ENCODE measurements at places on chromosomes 3 and 15.

- DNase-seq = no peak
These were observed 38.2 kb upstream of the MYZAP start for GRCh38 chr15:57553526-57553925.

- peak; percentile 60 for DNase-seq
These were observed 39.7 kb downstream of the NBEAL2 start for GRCh38 chr3:47019201-47019600.

DNA sequence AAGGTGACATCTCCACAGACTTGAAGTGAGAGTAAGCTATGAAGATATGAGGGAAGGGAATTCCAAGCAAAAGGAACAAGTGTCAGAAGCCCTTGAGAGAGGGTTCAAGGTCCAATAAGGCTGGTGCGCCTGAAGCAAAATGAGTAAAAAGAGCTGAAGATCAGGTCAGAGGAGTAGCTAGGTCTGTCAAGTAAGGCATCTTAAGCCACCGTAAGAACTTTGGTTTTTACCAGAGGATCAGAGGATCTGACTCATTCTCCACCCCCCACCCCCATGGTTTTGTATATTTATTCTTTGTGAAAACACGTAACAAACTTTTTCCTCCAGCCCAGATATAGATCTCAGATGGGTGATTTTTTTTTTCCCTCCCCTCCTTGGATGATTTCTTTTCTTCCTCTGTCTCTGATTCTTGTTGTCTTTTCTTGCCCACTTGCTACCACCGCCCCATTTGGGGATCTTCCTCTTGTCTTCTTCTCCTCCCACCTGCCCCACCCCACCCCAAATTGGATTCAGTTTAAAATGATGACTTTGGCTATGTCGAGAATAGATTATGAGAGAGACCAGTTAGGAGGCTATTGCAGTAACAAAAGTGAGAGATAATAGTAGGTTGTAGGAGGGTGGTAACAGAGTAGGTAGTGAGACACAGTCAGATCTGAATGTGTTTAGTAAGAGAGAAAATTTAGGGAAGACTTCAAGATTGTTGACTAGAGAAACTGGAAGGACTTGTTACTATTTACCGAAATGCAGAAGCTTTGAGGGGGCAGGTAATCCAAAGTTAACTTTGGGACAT, 6.1 kb downstream of the TRMT10C start:
- peak; percentile 74 for DNase-seq

GRCh38 chr3:181578743-181579142, 133.0 kb upstream of the SOX2 start:
- no peak for DNase-seq

GRCh38 chr3:140206196-140207040, 271.4 kb downstream of the CLSTN2 start:
- no peak for DNase-seq

DNA sequence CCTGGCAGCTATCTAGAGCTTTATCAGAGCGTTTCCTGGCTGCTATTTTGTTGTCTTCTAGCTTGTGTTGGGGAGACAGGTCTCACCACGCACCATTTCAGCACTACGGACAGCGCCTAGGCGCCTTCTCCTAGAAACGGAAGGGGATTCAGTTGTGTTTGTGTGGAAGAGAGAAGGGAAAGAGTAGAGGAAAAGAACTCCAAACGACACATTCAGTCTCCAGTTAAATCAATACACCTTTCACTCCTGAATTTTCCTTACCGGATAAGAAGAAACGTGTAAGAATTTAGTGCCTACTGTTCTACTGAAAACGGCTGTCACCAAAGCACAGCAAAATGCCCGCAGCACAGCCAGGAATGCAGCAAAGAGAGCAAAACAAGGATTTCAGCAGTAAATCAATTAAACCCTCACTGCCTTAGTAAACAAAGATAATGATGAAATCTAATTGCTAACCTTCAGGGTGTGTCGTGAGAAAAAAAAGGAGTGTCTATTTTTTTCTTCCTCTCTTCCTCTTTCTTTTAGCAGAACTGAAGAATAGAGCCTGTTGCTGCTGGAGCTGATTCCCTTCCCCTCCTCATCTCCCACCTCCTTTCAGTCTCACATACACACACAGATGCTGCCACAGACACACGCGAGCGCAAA, 412 bp upstream of the CTXN2 start:
- DNase-seq = peak; percentile 51

DNA sequence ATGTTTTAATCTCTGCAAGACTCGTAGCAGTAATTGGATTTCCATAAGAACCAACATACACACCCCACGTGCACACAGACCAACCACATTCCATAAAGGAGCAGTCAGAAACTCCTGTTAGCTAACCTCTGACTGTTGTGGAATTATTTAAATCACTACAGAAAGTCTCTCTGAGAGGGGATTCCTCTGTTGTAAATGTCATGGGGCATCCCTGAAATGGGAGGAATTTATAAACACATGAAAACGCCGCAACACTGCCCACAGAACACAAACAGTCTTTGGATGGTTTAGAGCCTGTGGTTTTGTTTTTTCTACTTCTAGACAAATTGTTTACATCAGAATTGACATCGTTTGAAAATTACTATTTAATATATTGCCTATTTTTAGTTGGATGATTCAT, 740.1 kb upstream of the GRM7 start:
- no peak for DNase-seq

- no peak for DNase-seq
These were observed 62.8 kb downstream of the LIPC start for GRCh38 chr15:58494567-58494966.

GRCh38 chr3:6281662-6282061, 579.3 kb upstream of the GRM7 start:
- DNase-seq = no peak

GRCh38 chr3:17238023-17238422, 353.3 kb downstream of the PLCL2 start:
- DNase-seq = no peak

DNA sequence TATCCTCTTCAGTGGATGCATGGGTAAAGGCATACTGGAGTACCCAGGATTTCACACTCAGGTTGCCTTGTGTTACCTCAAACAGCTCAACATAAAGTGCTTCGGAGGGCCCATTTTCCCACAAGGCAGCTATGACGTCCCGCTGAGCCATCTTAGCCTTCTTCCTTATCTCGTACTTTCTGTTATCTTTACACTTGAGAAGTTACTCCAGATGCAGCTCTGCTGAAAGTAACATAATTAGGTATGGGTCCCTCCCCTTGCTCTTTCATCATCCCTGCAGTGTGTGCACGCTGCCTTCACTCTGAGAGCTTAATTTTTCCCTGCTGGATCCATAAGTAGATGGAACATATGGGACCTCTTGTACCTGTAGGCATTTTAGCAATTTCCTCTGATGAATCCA, 410.3 kb downstream of the AGBL1 start:
- no peak for DNase-seq

DNA sequence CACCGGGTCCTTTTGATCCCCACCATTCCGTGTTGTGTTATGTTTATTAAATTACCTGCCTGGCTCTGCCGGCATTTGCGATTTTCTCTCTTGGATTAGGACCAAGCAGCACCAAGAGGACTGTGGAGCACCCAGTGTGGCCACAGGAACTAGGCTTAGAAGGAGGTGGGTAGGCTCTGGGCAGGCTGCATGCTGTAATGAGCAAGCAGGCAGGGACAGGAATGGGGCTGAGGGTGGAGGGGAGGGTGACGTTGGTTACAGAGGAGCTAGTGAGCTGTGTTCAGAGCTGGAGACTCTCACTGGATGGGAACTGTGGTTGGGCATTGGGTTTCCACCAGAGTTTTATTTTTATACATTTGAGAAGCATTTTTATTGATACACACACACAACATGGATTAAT, 7.9 kb upstream of the SCN5A start:
- no peak for DNase-seq

DNA sequence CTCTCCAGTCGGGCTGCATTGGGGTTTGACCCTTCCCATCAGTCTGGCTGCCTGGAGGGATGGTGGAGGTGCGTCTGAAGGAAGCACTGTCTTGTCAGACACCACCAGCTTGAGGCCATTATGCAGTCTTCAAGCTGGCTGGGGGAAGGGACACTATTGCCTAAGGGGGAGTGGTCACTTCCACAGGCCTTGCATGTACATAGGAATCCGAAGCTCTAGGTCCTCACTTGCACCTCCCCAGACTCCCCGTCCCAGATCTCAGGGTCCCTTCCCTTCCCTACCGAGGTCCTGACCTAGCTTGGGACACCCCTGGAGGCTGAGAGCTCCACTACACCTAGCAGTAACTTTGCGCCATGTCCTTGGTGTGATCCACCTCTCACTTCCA, 48.6 kb upstream of the KLF13 start:
- peak; percentile 8 for DNase-seq

DNA sequence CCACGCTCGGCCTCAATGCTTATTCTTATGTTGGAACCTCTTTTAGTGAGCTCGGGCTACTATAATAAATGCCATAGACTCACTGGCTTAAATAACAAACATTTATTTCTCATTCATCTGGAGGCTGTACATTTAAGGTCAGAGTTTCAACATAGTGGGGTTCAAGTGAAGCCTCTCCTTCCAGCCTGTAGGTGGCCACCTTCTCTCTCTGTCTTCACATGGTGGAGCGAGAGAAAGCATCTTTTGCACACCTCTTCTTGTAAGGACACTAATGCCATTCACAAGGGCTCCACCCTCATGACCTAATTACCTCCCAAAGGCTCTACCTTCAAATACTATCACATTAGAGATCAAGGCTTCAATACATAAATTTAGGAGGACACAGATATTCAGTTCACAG, 520.3 kb upstream of the EPHA6 start:
- DNase-seq = no peak

- no peak for DNase-seq
These were observed 552.3 kb downstream of the NTRK3 start for GRCh38 chr15:87704276-87704675.

DNA sequence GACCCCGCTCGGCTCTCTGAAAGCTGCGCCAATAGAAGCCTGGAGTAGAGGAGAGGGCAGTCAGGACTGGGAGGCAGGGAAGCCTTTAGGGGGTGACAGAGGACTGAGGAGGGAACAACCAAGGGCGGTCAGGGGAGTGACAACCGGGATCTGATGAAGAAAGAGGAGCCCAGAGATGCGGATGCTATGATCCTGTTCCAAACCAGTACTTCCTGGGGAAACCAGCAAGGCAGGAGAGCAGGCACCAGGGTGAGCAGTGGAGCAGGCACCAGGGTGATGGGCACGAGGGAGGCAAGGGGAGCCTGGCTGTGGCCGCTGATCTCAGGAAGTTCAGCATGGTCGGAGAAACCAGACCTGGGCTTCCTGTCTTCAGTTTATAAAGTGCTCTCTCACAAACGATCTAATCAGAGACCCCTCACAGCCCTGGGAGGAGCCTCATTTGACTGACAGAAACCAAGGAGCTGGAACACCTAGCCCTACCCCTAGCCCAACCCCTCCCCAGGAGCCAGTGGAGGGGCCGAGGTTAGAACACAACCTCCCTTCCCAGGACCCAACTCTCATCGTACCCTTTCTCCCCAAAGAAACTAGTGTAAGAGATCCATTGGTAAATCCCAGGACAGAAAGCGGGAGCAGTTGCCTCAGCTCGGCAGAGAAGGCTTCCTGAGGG, 34.9 kb downstream of the CCDC33 start:
- no peak for DNase-seq

DNA sequence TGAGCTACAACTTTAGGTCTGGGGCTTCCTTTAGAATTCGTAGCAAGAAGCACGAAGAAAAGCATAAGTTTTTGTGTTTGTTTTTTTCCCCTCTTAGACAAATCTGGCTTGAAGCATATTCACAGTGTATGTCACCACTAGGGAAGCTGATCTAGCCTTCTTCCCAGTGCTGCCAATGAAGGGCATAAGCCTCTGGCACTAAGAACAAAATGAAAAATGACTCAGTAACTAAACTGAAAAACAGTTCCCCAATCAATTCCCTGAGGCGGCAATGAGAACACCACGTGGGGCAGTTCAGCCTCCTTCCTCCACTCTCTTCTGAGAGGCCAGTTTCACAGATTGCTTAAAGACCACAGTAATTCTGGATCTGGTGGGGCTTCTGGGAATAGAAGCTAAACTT, 338.1 kb downstream of the GAP43 start:
- no peak for DNase-seq

DNA sequence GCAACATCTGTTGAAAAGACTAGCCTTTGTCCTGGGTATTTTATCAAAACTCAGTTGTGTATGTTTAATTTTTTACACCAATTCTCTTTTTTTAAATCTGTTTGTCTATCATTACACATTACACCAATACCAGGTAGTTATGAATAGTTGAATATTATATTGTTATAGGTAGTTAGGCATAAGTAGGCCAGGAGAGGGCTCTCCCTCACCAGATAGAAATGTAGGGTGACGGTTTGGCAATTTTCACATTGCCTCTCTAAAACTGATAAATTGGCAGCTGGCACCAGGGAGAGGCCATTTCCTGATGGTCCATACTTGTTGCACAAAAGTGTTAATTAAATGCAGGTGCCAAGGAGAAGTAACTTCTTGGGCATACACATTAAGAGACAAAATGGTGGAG, 483.1 kb upstream of the EPHA6 start:
- DNase-seq = no peak

DNA sequence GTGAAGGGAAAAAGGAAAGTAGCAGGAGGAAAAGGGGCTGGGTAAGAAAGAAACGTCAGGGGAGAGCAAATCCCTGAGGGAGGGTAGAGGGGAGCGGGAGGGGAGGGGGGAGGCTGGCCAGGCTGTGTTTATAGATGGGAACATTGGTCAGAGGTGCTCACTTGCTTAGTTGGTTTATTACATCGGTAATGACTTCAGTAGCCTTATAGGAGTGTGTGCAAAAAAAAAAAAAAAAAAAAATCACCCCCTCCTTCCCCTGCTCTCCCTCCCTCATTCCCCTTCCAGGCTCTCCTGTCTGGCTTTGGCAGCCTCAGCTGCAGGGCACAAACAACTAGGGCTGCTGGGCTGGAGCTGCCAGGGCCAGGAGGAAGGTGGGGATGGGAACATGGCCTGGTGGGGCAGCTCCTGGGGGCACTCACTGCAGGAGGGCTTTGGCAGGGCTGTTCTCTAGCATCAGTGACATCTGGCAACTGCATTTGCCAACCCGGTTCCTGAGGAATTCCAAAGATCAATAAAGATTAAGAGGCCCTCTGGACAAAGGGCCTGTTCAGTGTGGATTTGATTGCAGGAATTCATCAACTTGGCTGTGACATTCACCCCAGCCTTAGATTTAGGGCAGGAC, 334.5 kb upstream of the FRG2C start:
- DNase-seq = no peak

- no peak for DNase-seq
These were observed at the start of gene MASP1 for GRCh38 chr3:187291512-187292132. TSS of gene MASP1 (minus strand) at chr3:187291737. CDS start at chr3:187291632, 105 bp downstream.

- no peak for DNase-seq
These were observed 11.0 kb downstream of the THBS1 start for GRCh38 chr15:39591896-39592315.

GRCh38 chr3:104816008-104816407, 550.7 kb upstream of the ALCAM start:
- DNase-seq = no peak

GRCh38 chr3:101311676-101312075, 8.7 kb downstream of the IMPG2 start:
- no peak for DNase-seq

DNA sequence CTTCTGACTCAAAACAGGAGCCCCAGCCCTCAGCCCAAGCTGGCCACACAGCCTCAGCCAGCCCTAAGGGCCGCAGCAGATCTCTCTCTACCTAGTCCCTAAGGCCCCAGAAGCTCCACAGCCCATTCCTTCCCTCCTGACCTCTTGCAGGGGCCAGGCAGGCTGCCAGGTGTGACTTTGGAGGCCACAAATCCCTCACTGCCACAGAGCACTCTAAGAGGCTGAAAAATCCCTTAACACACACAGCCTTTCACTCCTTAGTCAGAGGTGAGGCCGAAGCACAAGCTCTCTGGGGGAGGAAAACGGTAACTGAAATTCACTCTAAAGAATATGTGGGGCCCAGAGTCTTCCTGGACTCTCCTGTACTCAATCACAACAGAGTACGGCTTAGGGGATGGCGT, 23.3 kb downstream of the LRRC2 start:
- no peak for DNase-seq

- no peak for DNase-seq
These were observed 53.4 kb downstream of the UBE2E1 start for GRCh38 chr3:23859012-23859743.
